ENCODE measurements at places on chromosomes 6 and 20.

DNA sequence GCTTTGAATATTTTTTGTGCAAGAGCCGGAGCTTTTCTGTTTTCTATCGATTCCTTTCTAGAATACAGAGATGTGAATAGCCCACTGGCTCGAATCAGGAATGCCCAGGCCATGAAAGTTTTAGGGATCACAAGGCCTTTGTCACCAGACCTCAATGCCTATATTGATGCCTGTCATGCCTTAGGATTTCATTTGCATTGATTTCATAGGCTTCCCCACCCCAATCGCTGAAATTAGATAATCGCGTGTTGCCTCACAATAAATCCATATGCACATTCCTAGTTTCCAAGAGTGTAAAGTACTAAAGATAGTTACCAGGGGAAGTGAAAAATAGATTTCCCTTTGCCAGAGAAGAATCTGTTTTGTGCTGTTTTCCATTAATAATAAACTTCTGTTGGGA is 150.8 kb downstream of the SASH1 start:
- no peak for DNase-seq
- H3K4me1 ChIP-seq, result peaks cover 45% of the 10 kb centered on the region
- H3K27ac ChIP-seq, result peak overlapping the region; percentile 78
- no peaks in the 10 kb centered on the region for H3K27me3 ChIP-seq

- DNase-seq, result no peak
- H3K4me1 ChIP-seq, result no peaks in the 10 kb centered on the region
- H3K4me3 ChIP-seq, result no peak overlapping the region
- H3K27me3 ChIP-seq, result no peaks in the 10 kb centered on the region
- no peak overlapping the region for H3K27ac ChIP-seq
Observed at GRCh38 chr6:15945593-15946159, 183.2 kb upstream of the MYLIP start.

GRCh38 chr20:6471871-6472270 is 295.6 kb upstream of the BMP2 start:
- no peaks in the 10 kb centered on the region for H3K36me3 ChIP-seq
- DNase-seq, result no peak
- no peaks in the 10 kb centered on the region for H3K4me1 ChIP-seq
- no peak overlapping the region for H3K4me3 ChIP-seq

DNA sequence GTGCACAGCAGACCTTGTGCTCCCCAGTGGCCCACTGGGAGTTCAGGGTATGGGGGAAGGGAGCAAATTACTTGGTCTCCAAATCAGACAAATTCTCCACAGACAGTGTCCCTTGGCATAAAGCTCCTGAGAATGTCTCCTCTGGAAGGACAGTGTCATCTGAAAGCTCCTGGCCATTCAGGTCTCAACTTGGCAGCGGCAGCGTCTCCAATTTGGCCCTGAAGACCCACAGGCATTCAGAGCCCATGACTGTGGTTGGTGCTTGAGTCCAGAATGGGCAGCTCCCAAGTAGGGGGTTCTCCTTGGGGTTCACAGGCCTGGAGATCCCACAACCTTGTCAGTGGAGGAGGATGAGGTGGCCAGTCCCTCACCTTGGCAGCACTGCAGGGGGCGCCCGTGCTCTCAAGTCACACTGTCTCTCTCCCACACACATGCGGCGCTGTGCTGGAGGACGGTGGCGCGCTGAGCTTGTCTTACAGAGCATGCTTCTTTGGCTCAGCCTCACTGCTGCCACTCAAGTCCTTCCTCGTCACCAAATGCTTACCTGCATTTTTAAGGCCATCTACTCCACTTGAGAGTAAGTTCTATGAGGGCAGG is 20.7 kb downstream of the DYNLRB1 start:
- H3K36me3 ChIP-seq, result peaks cover 84% of the 10 kb centered on the region
- no peak overlapping the region for H3K4me3 ChIP-seq
- H3K27ac ChIP-seq, result no peak overlapping the region

- H3K27ac ChIP-seq, result no peak overlapping the region
- no peaks in the 10 kb centered on the region for H3K27me3 ChIP-seq
- no peak overlapping the region for H3K4me3 ChIP-seq
- H3K4me1 ChIP-seq, result no peaks in the 10 kb centered on the region
Observed at GRCh38 chr6:78062993-78063392, 410.2 kb downstream of the MEI4 start.

DNA sequence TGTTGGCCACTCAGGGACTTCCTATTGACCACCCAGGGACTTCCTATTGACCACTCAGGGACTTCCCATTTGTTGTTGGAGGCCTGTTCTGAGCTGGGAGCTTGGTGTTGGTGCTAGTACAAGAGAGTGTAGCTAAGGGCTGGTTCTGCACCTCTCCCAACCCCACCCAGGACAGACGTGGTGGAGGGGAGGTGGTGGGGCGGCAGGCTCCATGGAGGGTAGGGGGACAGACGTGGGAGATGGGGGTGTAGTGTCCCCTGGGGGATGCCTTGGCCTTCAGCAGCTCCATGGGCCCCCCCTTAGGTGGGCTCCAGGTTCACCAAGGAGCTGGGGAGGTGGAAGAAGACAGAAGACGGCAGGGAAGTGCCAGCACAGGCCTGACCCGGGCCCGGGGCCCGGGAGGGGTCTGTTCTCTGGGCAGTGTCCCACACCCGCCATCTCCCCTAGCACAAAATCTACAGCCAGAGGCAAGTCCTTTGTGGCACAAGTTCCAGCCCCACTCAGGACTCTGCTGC is 33.9 kb downstream of the CHRNA4 start:
- no peaks in the 10 kb centered on the region for H3K4me1 ChIP-seq
- H3K27ac ChIP-seq, result no peak overlapping the region
- H3K27me3 ChIP-seq, result no peaks in the 10 kb centered on the region
- no peak for DNase-seq

GRCh38 chr6:37100745-37101144 is 69.2 kb upstream of the PIM1 start:
- H3K4me1 ChIP-seq, result peaks cover 11% of the 10 kb centered on the region
- no peak overlapping the region for H3K27ac ChIP-seq
- no peaks in the 10 kb centered on the region for H3K36me3 ChIP-seq
- no peak overlapping the region for H3K4me3 ChIP-seq
- no peak for DNase-seq

DNA sequence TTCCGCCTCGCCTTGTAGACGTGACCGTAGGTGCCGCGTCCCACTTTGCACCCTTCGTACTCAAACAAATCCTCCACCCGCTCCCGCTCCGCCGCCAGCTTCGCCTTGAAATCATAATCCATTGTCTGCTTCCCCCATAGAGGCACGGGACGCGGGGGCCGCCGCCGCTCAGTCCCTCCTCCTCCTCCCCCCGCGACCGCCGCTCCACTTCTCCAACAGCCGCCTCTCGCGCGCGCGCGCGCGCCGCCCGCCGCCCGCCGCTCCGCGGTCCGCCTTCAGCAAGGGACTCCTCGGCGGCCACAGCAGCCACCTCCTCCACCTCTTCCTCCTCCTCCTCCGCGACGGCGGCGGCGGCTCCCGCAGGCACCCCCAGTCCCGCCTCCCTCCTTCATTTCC is 256 bp downstream of the CDK19 start:
- H3K4me1 ChIP-seq, result peaks cover 6% of the 10 kb centered on the region
- H3K4me3 ChIP-seq, result peak overlapping the region; percentile 97
- peak overlapping the region; percentile 98 for H3K27ac ChIP-seq
- DNase-seq, result no peak
- no peaks in the 10 kb centered on the region for H3K36me3 ChIP-seq
- H3K27me3 ChIP-seq, result no peaks in the 10 kb centered on the region

DNA sequence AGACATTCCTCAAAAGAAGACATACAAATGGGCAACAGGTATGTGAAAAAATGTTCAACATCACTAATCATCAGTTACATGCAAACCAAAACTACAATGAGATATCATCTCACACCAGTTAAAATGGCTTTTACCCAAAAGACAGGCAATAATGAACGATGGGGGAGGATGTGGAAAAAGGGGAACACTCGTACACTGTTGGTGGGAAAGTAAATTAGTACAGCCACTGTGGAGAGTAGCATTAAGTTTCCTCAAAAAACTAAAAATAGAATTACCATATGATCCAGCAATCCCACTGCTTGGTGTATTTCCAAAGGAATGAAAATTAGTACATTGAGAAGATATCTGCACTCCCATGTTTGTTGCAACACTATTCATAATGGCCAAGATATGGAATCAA is 8.6 kb upstream of the TMEM170B start:
- no peaks in the 10 kb centered on the region for H3K36me3 ChIP-seq
- no peak overlapping the region for H3K27ac ChIP-seq
- DNase-seq, result no peak
- no peaks in the 10 kb centered on the region for H3K27me3 ChIP-seq
- H3K4me1 ChIP-seq, result no peaks in the 10 kb centered on the region

GRCh38 chr6:3961581-3962215 is 112.5 kb downstream of the FAM50B start:
- no peak overlapping the region for H3K4me3 ChIP-seq
- no peaks in the 10 kb centered on the region for H3K27me3 ChIP-seq
- H3K36me3 ChIP-seq, result no peaks in the 10 kb centered on the region

DNA sequence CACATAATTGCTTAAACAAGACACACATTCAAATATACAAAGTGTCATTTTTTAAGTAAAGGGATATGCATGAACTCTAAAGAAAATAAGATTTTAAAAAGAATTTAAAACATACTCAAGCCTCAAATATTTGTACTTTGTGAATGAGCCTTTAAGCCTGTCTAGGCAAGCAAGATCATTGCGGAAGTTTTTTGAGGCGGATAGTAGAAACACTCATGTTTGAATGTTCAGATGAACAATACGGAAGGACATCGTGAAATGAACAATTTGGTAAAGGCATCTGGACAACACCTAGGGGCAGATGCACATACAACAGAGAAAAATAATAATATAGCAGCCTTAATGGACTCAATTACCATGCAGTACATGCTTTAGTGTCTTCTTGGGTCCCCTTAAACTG is 928.9 kb downstream of the TFAP2A start:
- no peaks in the 10 kb centered on the region for H3K36me3 ChIP-seq
- no peaks in the 10 kb centered on the region for H3K27me3 ChIP-seq
- no peaks in the 10 kb centered on the region for H3K4me1 ChIP-seq
- no peak overlapping the region for H3K27ac ChIP-seq
- H3K4me3 ChIP-seq, result no peak overlapping the region
- DNase-seq, result no peak

GRCh38 chr20:50092436-50092835 is 20.5 kb downstream of the UBE2V1 start:
- H3K4me3 ChIP-seq, result no peak overlapping the region
- H3K36me3 ChIP-seq, result peaks cover 22% of the 10 kb centered on the region
- no peak for DNase-seq
- no peaks in the 10 kb centered on the region for H3K27me3 ChIP-seq
- H3K27ac ChIP-seq, result no peak overlapping the region
- H3K4me1 ChIP-seq, result peaks cover 1% of the 10 kb centered on the region

GRCh38 chr6:170167657-170168159 is 123.2 kb downstream of the DLL1 start:
- H3K4me3 ChIP-seq, result no peak overlapping the region
- DNase-seq, result no peak
- H3K4me1 ChIP-seq, result no peaks in the 10 kb centered on the region
- no peaks in the 10 kb centered on the region for H3K27me3 ChIP-seq
- H3K36me3 ChIP-seq, result no peaks in the 10 kb centered on the region

DNA sequence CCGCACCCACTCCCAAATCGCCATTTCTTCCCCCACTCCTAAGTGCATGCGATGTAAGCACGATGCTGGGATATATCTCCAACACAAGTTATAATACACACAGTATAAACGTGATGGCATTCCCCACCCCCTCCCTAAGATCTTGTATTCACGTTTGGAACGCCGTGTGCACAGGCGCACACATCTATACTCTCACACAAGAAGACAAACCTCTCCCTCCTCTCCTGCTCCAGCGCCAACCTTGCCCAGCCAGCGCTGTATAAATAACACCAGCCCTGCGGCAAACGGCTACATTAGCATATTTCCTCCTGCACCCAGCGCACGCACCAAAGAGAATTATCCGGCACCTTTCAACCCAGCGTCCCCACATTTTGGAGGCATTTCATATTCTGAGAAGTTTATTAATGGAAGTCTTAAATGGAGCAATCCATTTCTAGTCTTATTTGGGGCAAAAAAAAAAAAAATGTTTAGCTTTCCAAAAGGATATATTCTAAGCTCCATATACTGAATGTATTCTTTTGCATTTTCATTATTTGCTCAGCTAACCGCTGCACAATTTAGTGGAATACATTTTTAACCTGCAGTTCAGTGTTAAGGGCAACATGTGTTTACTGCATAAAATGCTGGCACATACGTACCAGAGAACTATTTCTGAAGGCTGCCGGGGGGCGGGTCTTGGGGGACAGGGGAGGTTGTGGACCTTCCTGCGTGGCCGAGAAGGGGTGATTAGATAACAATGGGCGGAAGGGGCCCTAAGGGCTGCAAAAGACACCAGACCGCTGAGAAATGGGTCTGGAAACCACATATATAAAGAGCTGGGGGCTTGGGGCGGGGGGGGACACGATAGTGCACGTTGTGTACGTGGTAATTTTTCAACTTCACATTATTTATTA is 1.1 kb upstream of the SLC22A23 start:
- H3K27me3 ChIP-seq, result no peaks in the 10 kb centered on the region
- H3K4me1 ChIP-seq, result peaks cover 5% of the 10 kb centered on the region
- H3K27ac ChIP-seq, result peak overlapping the region; percentile 37
- H3K36me3 ChIP-seq, result no peaks in the 10 kb centered on the region
- no peak for DNase-seq

- no peaks in the 10 kb centered on the region for H3K36me3 ChIP-seq
- H3K27ac ChIP-seq, result no peak overlapping the region
- H3K27me3 ChIP-seq, result no peaks in the 10 kb centered on the region
Observed at GRCh38 chr20:36085686-36086267, 68.8 kb upstream of the EPB41L1 start.

GRCh38 chr6:31922942-31923341 is 4.6 kb upstream of the C2 start:
- no peaks in the 10 kb centered on the region for H3K36me3 ChIP-seq
- no peak overlapping the region for H3K27ac ChIP-seq
- no peaks in the 10 kb centered on the region for H3K27me3 ChIP-seq
- H3K4me1 ChIP-seq, result no peaks in the 10 kb centered on the region
- no peak for DNase-seq

GRCh38 chr6:79628466-79629288 is 2.5 kb upstream of the SH3BGRL2 start:
- no peaks in the 10 kb centered on the region for H3K36me3 ChIP-seq
- no peaks in the 10 kb centered on the region for H3K4me1 ChIP-seq
- H3K27ac ChIP-seq, result no peak overlapping the region
- no peaks in the 10 kb centered on the region for H3K27me3 ChIP-seq

- H3K36me3 ChIP-seq, result peaks cover 48% of the 10 kb centered on the region
- no peaks in the 10 kb centered on the region for H3K4me1 ChIP-seq
- H3K4me3 ChIP-seq, result no peak overlapping the region
Observed at GRCh38 chr6:42627044-42627443, 63.2 kb downstream of the UBR2 start.

DNA sequence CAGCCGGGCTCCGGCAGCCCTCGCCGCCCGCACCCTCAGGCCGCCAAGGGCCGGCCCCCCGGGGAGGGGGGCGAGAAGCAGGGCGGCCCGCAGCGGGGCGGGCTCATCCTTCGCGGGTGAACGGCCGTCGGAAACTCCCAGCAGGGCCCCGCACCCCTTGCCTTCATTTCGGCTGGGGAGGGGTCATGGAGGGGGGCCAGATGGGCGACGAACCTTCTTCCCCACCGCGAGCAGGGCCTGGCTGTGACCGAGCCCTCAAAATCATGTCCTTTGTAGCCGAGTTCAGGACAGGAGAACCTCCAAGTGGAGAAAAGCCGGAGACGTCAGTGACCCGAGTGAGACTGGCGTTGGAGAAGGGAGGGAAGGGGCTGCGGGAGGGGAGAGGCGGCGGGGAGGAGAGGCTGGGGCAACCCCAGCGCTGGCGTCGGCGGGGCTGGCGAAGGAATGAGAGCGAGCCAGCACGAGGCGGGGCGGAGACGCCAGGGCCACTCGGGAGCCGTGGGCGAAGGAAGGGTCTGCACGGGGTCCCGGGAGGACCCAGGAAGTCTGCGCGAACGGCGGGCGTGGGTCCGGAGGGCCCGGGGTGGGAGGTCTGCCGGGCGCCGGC is 571 bp upstream of the FOXC1 start:
- H3K36me3 ChIP-seq, result peaks cover 35% of the 10 kb centered on the region
- peak overlapping the region; percentile 94 for H3K4me3 ChIP-seq
- H3K27ac ChIP-seq, result peak overlapping the region; percentile 99
- DNase-seq, result no peak
- H3K4me1 ChIP-seq, result no peaks in the 10 kb centered on the region

All from ascending aorta (tissue), 2 donors.